Spinal cord (tissue), 10 donors: ENCODE measurements at places on chromosomes 3 and 15. TPM values are rescaled to one million over a fixed set of nuclear protein-coding genes. Genes with fewer than 3 reads are reported as not detected.

Gene NOX5
- total RNA-seq, result 0.20 TPM

Gene FANCD2
- total RNA-seq, result 12.5 TPM

Gene GP5
- 0.33 TPM for total RNA-seq

Gene CHRM5
- 2.3 TPM for total RNA-seq

Gene CLDN1
- 11.4 TPM for total RNA-seq

Gene NCKIPSD
- total RNA-seq, result 13.1 TPM

Gene GHSR
- total RNA-seq, result 0.17 TPM

Gene HYAL1
- total RNA-seq, result 3.2 TPM
